Central memory CD4-positive, alpha-beta T cell (primary cell): ENCODE measurements at places on chromosomes 12 and 14.

DNA sequence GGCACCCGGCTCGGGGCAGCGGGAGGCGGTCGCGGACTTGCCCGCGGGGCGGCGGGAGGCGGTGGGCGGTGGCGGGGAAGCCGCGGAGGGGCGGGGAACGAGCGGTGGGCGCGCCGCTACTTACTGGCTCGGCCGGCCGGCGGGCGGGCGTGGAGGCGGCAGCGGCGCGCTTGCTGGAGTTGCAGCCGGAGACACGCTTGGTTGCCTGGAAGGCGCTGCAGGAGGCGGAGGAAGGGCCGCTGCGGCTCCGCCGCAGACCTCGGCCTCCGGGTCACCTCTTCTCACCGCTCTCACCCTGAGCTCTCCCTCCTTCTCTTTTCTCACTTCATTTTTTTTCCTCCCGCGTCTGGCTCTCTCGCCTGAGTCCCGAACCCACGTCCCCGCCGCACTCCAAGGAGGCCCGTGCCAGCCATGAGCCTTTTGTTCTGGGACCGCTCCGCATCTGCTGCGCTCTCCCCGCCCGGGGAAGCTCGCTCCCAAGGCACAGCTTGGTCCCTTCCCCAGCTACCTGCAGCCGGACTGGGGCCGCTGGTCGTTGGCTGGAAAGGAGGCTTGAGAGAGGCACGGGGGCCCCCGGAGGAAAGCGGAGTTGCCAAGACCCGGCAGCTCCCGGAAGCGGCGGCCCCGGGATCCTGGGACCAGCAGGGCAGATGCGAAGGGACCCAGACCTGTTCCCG lies 592 bp upstream of the KCNK10 start:
- DNase-seq = no peak

GRCh38 chr12:115203701-115204100 lies 519.7 kb upstream of the TBX3 start:
- DNase-seq = no peak

GRCh38 chr14:68124979-68125731 lies 305.6 kb downstream of the RAD51B start:
- no peak for DNase-seq

DNA sequence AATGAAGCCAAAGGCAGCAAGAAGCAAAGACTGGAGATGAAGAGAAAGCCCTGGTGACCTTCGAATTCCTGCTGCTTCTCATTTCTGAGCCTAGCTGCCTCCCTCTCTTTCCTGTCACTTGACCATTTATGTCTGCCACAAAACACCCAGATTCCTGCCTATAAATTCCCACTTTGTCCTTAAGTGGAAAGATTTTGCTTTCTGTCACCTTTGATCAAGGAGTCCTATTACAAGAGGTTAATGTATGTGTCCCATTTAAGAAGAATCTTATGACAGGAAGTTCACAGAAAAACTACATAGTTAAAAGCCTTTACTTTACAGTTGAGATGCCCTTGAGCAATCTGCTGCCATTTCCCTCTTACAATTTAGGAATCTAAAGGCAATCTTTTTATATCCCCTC lies 155.7 kb downstream of the GALC start:
- no peak for DNase-seq

GRCh38 chr14:105376521-105377440 lies 21.6 kb upstream of the TEX22 start:
- no peak for DNase-seq

DNA sequence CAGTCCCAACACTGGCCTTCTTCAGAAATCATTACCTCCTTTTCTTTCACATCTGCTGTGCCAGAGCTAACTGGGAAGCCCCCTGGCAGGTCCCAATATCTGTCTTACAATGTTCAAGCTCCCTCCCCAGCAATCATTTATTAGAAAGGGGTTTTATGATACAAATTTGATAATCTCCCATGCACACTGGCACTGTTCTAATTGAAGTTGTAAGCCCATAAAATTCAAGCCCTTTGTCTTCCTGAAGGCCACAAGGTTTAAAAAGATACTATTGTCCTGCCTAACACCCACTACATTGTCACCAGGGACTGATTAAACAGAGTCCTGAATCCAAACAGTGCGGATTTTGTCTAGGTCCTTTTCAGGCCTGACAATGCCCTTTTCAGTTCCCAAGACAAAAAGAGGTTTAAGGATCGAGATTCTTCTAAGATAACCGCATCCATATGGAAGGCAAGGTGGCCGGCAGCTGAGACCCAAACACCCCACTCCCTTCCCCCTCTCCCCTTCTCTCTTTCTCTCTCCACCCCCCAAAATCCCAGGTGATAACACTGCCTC lies 3.3 kb downstream of the NKX2-8 start:
- no peak for DNase-seq

- DNase-seq = no peak
Measured at GRCh38 chr14:103315351-103315911, 18.6 kb upstream of the EIF5 start.

GRCh38 chr14:83255727-83256090 lies 1722.1 kb upstream of the SEL1L start:
- no peak for DNase-seq

- no peak for DNase-seq
Measured at GRCh38 chr14:99361596-99362215, 89.7 kb upstream of the BCL11B start.

GRCh38 chr12:124861898-124862676 lies 1.6 kb downstream of the SCARB1 start:
- DNase-seq = no peak

DNA sequence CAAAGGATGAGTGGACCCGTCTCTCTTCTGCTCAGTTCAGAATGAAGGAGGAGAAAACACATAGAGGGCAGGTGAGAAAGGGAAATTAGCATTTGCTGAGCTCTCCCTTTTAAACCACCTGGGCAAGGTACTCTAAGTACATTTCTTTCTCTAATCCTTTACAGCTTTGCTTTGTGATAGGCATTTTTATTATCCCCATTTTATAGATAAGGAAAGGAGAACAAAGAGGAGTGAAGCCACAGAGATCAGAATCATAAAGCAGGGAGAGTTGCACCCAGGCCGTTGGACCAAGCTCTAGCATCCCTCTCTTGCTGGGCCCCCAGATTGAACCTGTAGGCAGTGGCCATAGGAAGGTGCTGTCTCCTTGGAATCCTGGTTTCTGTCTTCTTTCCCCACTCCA lies 47.0 kb downstream of the VCPKMT start:
- no peak for DNase-seq

- no peak for DNase-seq
Measured at GRCh38 chr12:24901576-24902461, 47.1 kb downstream of the BCAT1 start.

DNA sequence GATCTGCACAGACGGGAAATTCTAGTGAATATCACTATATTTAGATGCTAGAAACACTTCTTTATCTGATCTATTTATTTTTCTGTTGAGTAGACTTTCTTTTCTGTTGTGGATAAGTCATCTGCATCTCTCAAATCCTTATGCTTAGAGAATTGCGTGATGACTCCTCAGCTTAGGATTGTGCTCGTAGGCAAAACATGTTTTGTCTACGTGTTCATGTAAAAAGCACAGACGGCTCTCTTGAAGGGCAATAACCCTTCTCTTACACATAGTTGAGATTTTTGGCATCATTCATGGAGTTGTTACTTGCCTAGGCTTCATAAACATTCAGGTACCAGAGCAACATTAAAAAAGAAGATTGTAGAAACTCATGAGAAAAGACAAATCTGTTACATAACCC lies 18.6 kb downstream of the PPFIBP1 start:
- no peak for DNase-seq

GRCh38 chr12:109618082-109618481 lies 44.5 kb downstream of the MVK start:
- DNase-seq = no peak

DNA sequence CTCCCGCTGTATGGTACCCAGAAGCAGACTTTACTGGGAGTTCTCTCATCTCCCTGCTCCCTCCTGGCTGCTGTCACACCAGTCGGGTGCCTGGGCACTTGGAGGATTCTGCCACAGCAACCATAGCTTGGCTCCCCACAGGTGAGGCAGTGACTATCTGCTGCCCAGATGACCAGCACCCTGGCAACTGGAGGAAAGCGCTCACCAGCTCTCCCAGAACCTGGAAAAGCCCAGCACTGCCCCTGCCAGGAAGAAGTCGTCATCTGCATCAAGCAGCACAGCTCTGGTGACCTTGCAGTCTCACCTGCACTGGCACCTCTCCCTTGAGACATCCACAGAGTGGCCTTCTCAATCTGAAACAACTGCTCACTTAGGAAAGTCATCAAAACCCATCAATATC lies 31.9 kb upstream of the TC2N start:
- DNase-seq = no peak

DNA sequence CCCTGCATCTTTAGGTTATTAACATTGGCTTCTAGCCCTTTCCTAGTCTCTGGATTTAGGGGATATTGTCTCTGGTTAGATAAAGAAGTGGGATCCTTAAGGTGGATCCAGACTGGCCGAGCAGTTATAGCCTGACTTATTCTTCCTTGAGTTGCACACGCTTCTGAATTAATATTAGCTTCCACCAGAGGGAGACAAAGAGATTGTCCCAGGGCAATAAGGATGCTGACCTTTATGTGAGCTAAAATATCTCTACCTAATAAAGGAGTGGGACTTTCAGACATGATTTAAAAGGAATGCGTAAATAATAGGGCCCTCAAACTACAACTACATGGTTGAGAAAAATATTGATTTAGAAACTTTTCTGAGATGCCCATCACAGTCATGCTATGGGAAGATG lies 139.7 kb downstream of the SLCO1B3 start:
- DNase-seq = no peak
